ENCODE measurements at places on chromosomes 2 and 18.

DNA sequence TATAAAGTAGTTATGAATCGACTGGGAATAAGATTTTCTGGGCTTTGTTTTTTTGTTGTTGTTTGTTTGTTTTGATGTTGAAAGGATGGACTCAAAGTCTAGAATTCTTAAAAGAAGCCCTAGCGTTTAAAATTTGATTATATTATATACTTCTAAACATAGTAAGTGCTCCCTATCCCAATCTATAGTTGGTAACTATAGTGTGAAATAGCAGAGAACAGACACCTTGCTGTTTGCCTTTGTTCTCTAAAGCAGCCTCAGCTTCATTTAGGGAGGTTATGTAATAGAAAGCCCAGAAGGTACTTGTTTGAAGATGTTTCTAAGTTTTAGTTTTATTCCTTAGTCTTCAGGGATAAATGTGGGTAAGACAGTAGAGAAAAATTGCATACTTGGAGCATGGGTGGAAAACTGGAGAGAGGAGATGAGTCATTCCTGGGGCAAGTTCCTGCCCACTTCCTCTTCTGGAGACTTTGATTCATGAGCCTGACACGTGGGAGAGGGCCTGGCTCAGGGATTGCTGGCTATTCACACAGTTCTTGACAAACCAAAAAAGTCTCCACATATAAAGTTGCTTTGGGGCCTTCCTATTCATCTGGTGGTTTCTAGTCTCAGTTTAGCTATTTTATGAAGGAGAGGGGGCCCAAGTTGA, 131.9 kb downstream of the MYO1B start:
- no peak for DNase-seq

DNA sequence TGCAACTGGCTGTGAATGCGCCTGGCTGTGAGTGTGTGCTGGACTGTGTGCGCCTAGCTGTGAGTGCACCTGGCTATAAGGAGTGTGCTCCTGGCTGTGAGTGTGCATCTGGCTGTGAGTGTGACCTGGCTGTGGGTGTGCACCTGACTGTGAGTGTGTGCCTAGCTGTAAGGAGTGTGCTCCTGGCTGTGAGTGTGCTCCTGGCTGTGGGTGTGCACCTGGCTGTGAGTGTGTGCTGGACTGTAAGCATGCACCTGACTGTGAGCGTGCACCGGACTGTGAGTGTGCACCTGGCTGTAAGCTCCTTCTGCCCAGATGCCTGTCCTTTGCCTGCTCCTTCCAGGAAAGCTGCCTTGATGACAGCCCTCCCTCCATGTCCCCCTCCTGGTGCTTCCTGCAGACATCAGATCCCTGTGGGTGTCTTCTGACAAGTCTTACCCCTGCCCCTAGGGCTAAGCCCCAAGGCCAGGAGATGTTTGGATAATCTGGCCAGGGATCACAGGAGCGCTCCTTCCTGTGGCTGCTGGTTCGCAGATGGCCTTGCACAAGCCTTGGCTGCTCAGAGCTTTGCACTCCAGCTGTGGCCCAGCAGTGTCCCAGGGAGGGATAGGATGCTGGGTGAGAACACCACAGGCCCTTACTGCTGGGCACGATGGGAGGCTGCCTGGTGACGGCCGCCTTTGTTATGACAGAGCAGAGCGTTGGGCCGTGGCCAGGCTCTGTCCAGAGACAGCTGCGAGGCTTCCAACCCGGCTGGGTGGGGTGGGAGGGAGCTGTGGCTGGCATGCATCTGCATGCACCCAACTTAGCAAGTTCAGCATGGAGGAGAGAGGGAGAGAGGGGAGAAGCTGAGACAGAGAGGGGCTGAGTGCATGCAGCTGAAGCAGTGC, 89.9 kb downstream of the GLI2 start:
- DNase-seq = peak; percentile 95

- DNase-seq = no peak
Observed at GRCh38 chr18:22699629-22700028, 233.5 kb upstream of the RBBP8 start.

GRCh38 chr2:234291765-234292204, 205.1 kb downstream of the ARL4C start:
- peak; percentile 10 for DNase-seq

DNA sequence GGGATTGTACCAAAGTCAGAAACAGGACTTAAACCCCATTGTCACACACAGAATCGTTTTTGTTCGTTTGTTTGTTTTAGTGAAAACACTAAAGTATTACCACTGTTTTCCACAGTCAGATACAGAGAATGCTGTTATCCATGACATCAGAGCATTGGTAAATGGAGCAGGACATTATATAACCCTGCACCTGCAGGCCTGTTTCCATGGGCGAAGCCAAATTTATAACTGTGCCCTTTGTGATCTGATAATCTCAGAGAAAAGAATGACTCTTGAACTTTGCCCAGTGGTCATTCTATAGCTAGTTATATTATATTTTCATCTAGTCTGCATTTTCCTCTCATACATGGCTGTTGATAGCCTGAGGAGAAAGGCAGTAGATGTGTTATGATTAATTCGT, 217.6 kb downstream of the TMEM182 start:
- no peak for DNase-seq

DNA sequence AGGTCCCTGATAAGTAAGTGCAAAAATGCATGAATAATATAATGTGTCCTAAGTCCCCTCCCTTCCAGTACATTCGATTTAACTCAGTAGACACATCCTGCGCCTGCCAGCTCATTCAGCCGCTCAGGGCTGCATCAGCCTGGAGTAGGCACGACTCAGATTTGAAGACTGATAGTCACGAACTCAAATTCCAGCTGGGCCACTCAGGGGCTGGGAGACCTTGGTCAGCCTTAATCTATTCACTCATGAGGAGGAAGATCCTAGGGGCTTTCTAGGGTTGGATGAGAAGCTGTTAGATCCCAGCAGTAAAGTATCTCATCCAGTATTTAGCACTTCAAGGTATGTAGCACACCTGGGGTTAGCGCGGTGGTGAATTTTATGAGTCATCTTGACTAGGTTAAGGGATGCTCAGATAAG, 98.9 kb upstream of the ODC1 start:
- peak; percentile 91 for DNase-seq

DNA sequence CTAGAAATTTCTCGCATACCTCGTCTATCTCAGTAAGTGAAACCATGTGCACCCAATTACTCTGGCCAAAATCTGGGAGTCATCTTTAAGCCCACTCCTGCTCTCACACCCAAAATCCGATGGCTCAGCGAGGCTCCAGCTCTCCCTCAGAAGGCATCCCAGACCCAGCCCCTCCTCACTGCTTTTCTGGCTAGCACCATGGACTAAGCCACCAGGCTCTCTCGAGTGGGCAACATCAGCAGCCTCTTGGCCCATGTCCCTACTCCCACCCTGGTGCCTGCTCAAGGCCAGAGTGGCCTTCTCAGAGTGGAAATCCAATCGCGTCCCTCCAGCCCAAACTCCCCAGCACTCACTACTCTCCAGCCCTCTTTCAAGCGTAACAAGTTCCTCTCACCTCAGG, 27.2 kb downstream of the TNS1 start:
- no peak for DNase-seq

GRCh38 chr2:211812587-211812986, 726.0 kb downstream of the ERBB4 start:
- DNase-seq = no peak

DNA sequence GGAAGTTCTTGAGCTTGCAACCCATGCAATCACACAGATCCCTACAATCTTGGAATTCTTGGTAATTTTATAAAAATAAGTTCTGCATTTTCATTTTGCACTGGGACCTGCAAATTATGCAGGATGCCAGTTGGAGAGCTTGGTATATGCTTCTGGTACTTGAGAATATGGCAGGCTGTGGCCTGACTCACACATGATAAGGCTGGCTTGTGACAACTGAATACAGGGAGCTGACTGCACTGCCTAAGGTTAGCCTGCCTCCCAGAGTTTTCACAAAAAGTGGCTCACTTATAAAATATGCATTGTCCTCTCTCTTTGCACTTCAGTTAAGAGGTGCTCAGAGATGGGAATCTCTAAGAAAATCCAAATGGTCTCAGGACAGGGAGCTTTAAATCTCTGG, 265.5 kb upstream of the KCNJ3 start:
- no peak for DNase-seq

GRCh38 chr2:129847043-129847442, 132.4 kb upstream of the RAB6C start:
- DNase-seq = no peak

- DNase-seq = no peak
Observed at GRCh38 chr2:122445003-122445402, 689.6 kb downstream of the TSN start.

- DNase-seq = no peak
Observed at GRCh38 chr2:240789051-240789453, 31.0 kb downstream of the KIF1A start.

DNA sequence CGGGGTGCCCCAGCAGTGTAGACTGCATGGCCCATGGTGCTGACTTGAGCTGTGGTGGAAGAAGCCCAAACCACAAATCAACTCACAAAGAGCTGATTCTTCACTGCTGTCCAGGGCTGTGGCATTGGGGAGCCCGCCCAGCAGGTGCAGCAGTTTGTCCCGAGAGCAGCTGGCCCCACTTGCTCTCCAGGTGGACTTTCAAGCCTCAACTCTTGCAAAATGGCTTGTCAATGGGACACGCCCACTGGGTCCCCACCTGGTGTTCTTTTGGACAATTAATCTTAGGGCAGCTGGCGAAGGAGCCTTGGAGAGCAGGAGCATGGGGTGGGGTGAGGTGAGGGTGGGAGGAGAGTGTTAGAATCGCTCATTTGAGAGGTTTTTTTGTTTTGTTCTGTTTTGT, 117.9 kb downstream of the MYCN start:
- no peak for DNase-seq

DNA sequence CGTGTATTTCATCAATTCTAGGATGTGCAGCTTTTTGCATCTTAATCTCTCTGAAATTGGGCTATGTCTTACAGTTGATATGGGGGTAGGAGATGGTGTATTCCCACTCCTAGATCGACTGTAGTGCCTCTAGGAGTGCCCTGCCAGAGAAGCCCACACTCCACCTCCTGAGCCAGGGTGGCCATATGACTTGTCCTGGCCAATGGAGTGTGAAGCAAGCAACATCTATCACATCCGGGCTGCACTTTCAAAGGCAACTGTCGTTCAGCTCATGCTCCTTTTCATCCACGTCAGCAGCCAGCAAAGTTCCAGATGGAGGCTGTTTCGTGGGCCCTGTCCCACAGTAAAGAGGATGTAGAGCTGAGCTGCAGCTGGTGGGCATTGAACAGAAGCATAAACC, 149.4 kb upstream of the SLC1A4 start:
- DNase-seq = no peak

GRCh38 chr2:219344751-219345430, 12.3 kb upstream of the RESP18 start:
- DNase-seq = peak; percentile 62

GRCh38 chr2:1548910-1549673, 135.8 kb downstream of the TPO start:
- DNase-seq = peak; percentile 68

GRCh38 chr2:136221026-136221425, 103.1 kb upstream of the CXCR4 start:
- no peak for DNase-seq

DNA sequence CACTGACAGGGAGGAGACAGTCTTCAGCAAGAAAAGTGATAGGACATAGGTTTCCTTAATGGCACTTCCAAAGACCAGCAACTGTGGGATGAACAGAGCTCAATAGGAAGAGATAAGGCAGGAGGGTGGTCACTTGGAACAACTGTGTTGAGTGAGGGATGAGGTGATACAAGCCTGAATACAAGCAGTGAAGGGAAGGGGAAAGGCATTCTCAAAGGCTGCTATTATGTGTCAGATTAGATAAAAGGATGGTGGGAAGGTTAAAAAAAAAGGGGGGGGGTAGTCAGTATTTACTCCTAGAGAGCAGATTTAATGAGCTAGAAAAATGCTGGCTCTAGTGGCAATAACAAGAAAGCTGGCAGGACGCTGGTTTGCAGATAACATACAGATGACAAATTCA, 25.7 kb downstream of the CCBE1 start:
- no peak for DNase-seq

- no peak for DNase-seq
Observed at GRCh38 chr2:40455661-40456060, 3.8 kb upstream of the SLC8A1 start.

- no peak for DNase-seq
Observed at GRCh38 chr18:61334491-61334850, 1.2 kb downstream of the CDH20 start.

GRCh38 chr2:130382313-130382917, 26.6 kb downstream of the PTPN18 start:
- DNase-seq = no peak

- no peak for DNase-seq
Observed at GRCh38 chr2:80255918-80256781, 48.4 kb downstream of the LRRTM1 start.

DNA sequence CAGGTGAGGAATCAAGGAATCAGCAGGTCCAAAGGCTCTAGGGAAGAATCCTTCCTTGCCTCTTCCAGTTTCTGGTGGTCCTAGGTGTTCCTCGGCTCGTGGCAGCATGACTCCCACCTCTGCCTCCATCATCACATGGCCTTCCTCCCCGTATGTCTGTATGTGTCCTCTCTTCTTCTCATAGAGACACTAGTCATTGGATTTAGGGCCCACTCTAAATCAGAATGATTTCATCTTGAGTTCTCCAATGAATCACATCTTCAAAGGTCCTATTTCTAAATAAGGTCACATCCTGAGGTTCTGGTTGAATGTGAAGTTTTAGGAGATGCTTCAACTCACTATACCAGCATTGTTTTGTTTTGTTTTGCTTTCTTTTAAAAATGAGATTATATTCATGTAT, 11.1 kb upstream of the AGFG1 start:
- DNase-seq = no peak

DNA sequence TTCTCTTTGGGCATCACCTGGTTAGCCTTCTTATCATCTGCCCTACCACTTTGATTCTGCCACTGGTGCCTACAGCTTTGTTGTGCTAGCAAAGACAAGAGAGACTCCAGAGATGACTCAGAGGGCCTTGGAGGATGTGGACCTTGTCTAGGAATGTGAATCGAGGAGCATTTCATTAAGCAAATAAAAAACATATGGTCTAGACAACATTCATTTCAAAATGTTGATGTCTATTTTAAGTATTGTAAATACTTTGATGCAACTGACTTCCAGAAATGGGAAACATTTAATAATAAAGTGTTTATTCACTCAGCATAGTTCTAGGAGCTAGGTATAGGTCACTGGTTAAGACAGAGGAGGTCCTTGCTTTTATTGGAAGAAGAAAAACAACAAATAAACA, 195.5 kb downstream of the CDCA7 start:
- DNase-seq = no peak

DNA sequence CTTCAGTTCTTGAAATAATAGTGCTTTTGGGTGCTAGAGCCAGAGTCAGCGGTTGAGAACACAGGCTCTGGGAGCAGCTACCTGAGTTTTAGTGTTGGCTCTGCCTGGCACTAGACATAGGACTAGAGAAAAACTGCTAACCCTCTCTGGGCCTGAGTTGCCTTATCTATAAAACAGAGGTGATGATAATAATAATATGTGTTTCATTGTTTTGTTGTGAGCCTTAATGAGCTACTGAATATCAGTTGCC, 391.7 kb downstream of the PTPRM start:
- DNase-seq = no peak

Measured in osteoblast (primary cell).